Head of caudate nucleus (tissue), 42 donors: ENCODE measurements at places on chromosomes 11 and 22.

- no peak for DNase-seq
Observed at GRCh38 chr11:126026579-126026978, 36.1 kb downstream of the CDON start.

DNA sequence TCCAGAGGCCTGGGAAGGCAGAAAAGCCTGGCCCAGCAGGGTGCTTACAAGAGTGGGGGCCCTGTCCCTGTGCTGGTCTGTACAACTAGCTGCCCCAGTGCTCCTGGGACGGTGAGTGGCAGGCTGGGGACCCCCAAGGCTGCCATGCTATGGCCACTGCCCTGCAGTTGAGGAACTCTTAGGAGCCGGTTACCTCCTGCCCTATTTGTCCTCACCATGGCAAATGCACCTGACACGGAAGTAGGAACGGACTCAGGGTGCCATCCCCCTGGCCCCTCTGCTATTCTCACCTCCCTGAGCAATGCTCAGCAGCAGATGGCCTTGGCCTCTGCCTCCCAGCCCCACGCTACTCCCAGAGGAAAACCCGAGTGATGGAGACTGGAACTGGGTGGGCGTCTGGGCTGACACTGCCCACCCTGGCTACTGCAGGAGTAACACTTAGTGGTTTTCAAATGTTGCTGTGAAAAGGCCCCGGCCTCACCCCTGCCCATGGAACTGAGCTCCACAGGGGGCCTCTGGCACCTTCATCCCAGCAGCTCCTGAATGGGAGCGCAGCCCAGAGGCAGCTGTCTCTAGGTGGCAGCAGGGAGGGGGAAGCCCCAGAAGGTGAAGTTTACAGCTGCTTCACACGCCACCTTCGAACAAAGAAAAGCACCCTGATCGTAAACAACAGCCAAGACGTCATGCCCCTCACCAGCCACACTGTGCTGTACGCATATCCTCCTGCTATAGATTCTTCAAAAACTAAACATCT lies 105.3 kb downstream of the CTTN start:
- no peak for DNase-seq

- DNase-seq, result no peak
Observed at GRCh38 chr11:129846508-129847335, 31.1 kb downstream of the TMEM45B start.

DNA sequence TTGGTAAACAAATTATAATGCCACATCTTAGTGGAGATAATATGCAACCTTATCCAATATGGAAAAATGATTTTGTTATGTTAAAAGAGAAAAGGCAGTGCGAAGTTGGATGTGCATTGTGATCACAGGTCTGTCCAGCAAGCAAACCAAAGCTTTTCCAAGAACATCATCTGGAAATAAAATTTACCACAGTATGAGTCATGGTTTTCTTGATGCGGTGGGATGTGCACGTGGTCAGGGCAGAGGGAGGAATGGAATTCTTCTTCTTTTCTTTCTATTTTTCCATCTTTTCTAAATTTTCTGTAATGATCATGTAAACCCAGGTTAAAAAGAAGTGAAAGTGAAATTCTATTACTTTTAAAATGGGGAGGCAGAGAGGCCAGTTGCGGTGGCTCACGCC lies 169.8 kb downstream of the C11orf91 start:
- no peak for DNase-seq
